Stimulated activated CD4-positive, alpha-beta T cell treated with anti-CD3 and anti-CD28 coated beads, Interleukin-1b, Interleukin-23, amount 100 ng/mL, for 1 hour (primary cell): ENCODE measurements at places on chromosomes 7 and 10.

DNA sequence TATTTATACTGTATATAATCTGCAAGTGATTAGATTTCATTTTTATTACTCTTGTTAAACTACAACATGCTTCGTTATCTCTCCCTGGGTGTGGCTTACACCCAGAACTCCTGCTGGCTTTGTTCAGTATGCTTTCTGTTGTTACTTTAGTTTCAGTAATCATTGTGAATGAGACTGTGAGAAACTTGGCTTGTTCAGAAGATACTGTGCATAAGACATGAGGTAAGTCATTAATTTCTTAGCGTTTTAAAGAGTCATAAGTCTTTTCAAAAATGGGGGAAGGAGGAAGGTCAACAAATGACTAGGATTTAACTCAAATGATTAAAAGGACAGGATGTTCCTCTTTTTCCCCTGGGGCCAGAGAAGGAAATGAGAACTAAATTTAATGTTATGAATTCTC is 11.6 kb upstream of the ADD3 start:
- DNase-seq, result no peak

- DNase-seq, result no peak
These were observed 111.7 kb upstream of the BTBD16 start for GRCh38 chr10:122159141-122159970.

DNA sequence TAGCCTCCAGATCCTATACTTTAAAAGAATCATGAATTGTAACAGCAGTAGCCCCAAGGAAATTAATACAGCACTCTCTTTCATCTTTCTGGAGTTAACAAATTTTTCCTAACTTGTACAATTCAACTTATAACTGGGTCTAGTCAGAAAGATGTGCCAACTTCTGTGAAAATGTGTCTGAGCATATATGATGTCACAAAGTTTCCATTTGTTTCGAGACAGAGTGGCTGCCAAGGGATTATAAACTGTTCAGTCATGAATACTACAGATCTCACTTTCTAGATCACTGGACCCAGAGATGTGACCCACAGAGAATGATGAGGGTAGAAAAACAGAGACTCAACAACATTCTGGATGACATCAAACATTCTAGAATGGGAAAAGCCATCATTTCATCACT is 249.2 kb upstream of the PHF14 start:
- DNase-seq, result no peak

DNA sequence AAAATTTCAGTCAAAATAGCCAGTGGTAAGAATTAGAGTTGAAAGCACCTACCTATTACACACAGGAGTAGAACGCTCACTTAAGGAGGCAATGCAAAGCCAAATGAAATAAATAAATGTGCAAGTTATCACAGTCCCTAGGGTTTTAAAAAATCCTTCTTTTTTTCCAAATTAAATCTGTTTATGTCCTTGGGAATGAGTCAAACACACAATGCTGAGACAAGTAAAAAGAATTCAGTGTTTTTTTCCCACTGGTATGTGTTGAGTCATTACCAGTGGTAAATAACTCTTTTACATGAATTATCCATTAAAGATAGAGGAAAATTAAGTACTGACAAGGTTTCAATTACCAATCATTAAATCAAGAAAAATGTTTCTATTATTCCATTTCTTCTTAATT is 438.6 kb downstream of the TNS3 start:
- DNase-seq, result no peak

- no peak for DNase-seq
These were observed 236.7 kb upstream of the TCERG1L start for GRCh38 chr10:131548176-131548575.

DNA sequence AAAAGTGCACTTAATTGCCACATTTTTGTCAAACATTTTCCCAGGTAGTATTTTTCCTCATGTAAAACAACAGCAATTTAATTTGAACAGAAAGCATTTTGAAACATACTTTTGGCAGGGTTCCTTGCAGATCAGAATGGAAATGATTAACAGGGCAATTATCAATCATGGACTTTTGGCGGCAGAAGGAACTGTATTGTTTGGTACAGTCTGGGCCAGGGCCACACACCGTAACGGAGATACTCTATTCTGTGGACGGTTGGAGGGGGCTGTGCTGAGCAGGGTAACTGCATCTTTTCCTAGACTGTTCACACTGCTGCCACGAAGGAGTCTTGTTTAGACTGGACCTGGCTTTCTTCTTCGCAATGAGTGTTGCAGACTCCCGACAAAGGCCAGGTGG is 62.3 kb downstream of the EGFR start:
- no peak for DNase-seq

DNA sequence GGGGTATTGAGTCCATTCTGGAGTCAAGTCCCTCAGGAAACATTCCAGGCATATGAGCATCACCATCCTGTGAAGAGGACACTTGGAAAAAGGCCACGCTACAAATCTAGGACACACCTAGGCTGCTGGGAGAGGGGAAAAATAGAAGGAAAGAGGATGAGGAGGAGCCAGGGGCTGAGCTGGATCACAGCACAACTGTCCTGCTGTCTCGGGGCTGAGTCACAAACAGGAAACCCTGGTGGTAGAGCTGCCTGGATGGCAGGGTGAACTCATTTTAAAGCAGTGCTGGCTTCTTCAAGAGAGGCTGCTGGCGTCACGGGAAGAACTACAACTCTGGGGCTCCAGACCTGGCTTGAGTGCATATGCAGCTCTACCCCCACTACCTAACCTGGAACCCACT is 151.5 kb downstream of the RNF216 start:
- DNase-seq, result peak; percentile 15

DNA sequence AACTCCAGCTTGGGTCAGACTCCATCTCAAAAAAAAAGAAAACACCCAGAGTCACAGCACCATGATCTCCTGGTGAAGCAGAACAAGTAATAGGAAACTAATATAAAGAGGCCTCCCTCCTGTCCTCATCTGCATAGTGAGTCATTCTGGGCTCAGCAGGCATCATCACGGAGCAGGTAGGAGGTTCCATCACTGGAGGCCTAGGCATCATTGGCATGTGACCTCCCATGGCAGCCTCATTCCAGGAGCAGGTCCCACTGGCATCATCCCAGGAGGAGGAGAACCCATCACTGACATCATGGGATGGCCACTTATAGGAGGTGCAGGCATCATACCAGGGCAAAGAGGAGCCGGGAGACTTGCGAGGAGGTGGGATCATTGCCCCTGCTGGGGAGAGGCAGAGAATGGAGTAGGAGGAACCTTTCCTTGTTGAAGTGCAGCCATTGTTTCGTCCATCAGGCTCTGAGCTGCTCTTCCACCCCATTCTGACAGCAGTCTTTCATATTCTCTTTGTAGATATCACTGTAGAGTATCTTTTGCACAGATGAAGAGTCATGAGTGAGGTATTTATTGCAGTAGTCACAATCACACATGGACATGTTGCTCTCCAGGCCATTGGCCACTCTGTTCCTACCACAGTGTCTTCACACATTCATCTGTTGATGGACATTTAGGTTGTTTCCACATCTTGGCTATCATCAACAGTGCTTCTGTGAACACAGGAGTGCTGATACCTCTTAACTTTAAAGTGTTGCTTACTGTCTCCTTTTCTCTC is 73.8 kb downstream of the OSBPL3 start:
- no peak for DNase-seq

DNA sequence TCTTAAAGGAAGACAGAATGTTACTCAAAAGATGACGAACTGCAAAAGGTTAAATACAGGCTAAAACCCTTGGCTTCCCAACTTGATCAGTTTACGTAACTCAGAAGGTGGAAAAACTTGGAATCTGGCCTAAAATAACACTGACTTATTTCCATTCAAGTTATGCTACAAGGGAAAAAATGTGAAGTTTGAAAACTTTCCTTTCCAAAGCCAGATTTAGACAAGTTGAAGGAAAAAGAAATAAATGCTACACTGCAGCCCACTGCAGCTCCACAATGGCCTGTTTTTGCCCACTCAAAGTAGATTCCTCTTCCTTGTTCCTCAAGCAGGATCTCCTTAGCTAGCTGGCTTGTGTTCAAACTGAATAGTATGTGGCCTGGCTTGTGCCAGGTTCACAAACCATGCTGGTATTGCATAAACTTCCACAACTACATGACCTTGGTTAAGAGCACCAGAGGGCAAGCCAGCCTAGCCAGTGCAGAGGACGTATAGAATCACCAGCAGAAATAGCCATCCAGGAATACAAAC is 166.2 kb downstream of the CPEB3 start:
- no peak for DNase-seq

DNA sequence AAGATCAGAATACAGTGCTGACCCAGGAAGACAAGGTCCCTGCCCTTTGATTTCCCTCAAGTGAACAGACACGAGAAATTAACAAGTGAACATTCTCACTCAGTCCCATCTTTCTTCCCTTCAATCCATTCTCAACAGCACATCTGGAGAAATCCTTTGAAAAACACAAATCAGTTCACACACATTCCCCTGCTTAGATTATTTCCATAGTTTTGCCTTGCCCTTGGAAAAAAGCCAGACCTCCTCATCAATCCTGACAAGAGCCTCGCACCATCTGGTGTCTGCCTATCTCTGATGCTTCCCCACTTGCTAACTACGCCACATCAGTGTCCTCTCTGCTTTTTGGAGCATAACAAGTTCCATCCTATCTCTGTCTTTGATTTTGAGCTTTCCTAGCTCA is 94.4 kb upstream of the KIAA1217 start:
- DNase-seq, result no peak

GRCh38 chr7:16268821-16269768 is 152.2 kb downstream of the CRPPA start:
- DNase-seq, result no peak

GRCh38 chr10:84943541-84943940 is 615.2 kb downstream of the CCSER2 start:
- no peak for DNase-seq

DNA sequence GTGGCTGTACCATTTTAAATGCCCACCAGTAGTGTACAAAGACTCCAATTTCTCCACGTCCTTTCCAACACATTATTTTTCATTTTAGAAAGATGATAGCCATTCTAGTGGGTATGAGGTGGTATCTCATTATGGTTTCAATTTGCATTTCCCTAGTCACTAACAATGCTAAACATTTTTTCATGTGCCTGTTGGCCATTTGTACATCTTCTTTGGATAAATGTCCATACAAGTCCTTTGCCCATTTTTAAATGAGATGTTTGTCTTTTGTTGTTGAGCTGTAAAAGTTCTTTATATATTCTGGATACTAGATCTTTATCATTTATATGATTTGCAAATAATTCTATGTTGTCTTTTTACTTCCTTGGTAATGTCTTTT is 18.9 kb upstream of the BPGM start:
- DNase-seq, result no peak
